ENCODE measurements at places on chromosomes 5 and 9.

DNA sequence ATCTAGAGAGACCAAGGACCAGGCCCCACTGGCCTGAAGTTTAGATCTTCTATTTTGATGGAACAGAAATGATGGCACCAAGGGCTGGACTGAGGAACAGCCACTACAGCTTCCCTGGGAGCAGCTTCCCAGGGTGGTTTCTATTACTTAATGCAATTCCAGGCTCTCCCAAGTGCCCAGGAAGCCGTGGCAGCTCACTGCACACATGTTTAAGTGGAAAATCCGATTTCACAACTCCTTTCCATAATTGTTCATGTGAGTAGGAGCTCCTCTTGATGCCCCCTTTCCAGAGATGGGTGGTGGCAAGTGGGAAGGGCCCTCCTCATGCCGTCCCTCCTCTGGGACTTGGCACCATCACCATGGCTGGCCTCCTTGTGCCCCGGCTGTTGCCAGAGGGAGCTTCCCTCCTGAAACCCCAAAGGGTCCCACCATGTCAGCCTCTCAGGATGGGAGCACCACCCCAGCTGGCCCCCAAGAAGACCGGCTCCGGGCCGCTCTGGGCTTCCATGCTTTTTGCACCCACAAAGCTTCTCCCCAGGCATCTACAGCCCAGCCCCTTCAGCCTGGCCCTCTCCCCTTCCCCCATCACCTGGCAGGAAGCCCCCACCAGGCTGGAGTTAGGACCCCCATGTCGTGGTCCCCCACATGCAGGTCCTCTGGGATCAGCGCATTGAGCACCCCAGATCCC, 9.1 kb upstream of the UBAC1 start:
- H3K27me3 ChIP-seq = peaks cover 2% of the 10 kb centered on the region
- no peak overlapping the region for H3K4me3 ChIP-seq
- DNase-seq = no peak
- H3K4me1 ChIP-seq = peaks cover 16% of the 10 kb centered on the region
- no peak overlapping the region for H3K27ac ChIP-seq

DNA sequence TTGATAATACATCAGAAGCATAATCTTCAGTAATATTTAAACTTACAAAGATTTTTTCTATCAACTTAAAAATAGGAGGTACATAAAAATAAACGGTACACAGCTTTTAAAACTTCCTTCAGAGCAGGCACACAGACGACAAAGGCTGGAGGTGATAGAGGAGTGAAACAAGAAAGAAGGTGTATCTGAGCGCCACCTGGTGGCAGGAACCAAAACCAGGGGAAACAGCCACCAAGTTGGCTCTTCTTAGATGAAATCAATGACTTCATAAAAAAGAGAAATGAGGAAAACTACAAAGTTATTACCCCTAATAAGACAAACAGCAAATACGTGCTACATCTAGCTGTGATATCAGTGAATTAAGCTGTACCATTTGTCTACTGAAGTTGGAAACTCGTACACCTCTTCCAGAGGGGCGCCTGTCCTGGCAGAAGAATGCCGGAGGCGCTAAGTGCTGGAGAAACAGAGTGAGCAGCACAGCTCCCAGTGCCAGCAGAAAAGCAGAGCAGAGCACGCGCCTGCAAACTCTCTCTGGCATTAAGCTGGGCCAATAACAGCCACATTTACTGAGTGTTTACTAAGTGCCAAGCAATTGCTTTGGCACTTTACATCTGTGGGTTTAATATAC, 85.9 kb downstream of the SETX start:
- peaks cover 21% of the 10 kb centered on the region for H3K4me1 ChIP-seq
- DNase-seq = peak; percentile 79
- H3K36me3 ChIP-seq = peaks cover 90% of the 10 kb centered on the region

- H3K36me3 ChIP-seq = no peaks in the 10 kb centered on the region
- H3K4me1 ChIP-seq = peaks cover 16% of the 10 kb centered on the region
- H3K4me3 ChIP-seq = no peak overlapping the region
- no peak overlapping the region for H3K27ac ChIP-seq
- H3K27me3 ChIP-seq = no peaks in the 10 kb centered on the region
Measured at GRCh38 chr5:174459071-174459702, 265.2 kb upstream of the MSX2 start.

DNA sequence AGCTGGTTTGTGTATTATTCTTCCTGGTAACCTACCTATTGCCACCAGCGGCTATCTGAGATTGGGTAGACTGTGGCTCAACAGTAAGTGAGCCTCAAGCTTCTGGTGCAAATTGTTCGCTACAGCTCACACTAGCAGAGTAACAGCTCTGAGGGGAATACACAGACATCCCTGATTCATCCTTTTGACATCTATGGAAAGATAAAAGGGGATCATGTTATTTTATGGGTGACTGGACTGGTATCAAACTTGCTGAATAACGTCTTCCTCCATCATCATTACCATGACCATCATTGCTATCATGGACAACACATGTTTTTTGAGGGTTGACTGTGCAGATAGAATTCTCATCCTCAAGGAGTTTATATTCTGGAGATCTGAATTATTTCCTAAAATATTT, 129.6 kb downstream of the PIK3R1 start:
- H3K4me3 ChIP-seq = no peak overlapping the region
- H3K36me3 ChIP-seq = no peaks in the 10 kb centered on the region

- no peak for DNase-seq
- H3K27ac ChIP-seq = no peak overlapping the region
- H3K4me1 ChIP-seq = peaks cover 8% of the 10 kb centered on the region
- H3K36me3 ChIP-seq = peaks cover 73% of the 10 kb centered on the region
- H3K4me3 ChIP-seq = no peak overlapping the region
Measured at GRCh38 chr5:149833116-149833827, 103.2 kb downstream of the PPARGC1B start.

GRCh38 chr9:71364186-71364955, 242.9 kb upstream of the TRPM3 start:
- H3K4me1 ChIP-seq = no peaks in the 10 kb centered on the region
- DNase-seq = no peak
- H3K36me3 ChIP-seq = no peaks in the 10 kb centered on the region

- H3K4me1 ChIP-seq = peaks cover 32% of the 10 kb centered on the region
- peak; percentile 71 for DNase-seq
- no peaks in the 10 kb centered on the region for H3K27me3 ChIP-seq
- no peaks in the 10 kb centered on the region for H3K36me3 ChIP-seq
- peak overlapping the region; percentile 49 for H3K4me3 ChIP-seq
Measured at GRCh38 chr9:129208207-129209032, 30.4 kb upstream of the IER5L start.

DNA sequence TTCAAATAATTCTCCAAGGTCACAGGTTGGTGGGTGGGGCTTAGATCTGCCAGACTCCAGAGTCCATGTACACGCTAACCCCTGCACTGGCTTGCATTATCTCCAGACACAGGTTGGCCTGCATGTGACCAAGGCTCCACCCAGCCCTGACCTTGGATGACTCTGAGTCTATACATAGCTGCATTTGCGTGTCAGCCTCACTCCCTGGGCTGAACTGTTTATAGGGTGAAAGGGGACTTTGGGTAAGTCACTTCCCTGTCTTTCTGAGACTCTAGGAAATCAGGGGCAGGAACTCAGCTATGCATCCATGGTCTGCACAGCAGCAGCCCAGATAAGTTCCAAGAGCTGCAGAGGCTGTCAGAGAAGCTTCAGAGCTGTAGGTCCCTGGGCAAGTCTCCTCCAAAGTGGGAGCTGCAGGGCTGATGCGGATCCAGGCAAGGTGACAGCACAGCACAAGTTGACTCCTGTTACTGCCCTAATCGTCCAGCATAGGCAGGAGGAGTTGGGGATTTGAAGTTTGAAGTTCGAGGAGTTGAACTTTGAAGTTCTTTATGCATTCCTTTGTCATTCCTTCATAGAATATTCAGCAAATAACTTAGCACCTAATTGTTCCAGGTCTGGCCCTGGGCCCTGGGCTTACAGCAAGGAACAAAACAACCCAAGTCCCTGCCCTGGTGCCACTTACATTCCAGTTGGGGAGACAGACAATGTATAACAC, 53.4 kb downstream of the SLC22A5 start:
- H3K27me3 ChIP-seq = no peaks in the 10 kb centered on the region
- H3K4me1 ChIP-seq = peaks cover 96% of the 10 kb centered on the region
- H3K27ac ChIP-seq = peak overlapping the region; percentile 79
- no peak overlapping the region for H3K4me3 ChIP-seq

- no peaks in the 10 kb centered on the region for H3K36me3 ChIP-seq
- H3K27ac ChIP-seq = no peak overlapping the region
- H3K27me3 ChIP-seq = no peaks in the 10 kb centered on the region
- no peaks in the 10 kb centered on the region for H3K4me1 ChIP-seq
- DNase-seq = no peak
- no peak overlapping the region for H3K4me3 ChIP-seq
Measured at GRCh38 chr5:92313385-92313784, 930.3 kb upstream of the ARRDC3 start.

DNA sequence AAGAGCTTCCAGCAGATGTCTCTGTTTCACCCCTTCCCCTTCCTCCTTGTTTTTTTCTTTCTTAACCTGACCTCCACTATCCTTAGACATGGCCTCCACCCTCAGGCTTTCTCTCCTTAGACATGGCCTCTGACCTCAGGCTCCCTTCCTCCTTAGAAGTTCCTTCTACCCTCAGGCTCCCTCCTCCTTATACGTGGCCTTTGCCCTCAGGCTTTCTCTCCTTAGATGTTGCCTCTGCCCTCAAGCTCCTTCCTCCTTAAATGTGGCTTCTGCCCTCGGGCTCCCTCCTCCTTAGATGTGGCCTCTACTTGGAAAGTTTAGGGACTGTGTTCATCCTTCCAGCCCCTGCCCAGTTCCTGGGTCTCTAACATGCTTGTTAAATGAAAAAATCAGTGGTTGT, 180.4 kb upstream of the S1PR3 start:
- no peak for DNase-seq
- peaks cover 73% of the 10 kb centered on the region for H3K27me3 ChIP-seq
- H3K27ac ChIP-seq = no peak overlapping the region
- no peaks in the 10 kb centered on the region for H3K4me1 ChIP-seq
- no peaks in the 10 kb centered on the region for H3K36me3 ChIP-seq

GRCh38 chr9:38112049-38112448, 43.0 kb upstream of the SHB start:
- DNase-seq = no peak
- H3K4me1 ChIP-seq = no peaks in the 10 kb centered on the region
- H3K27me3 ChIP-seq = peaks cover 35% of the 10 kb centered on the region
- no peak overlapping the region for H3K27ac ChIP-seq

Data from activated T-cell treated with anti-CD3 and anti-CD28 coated beads, Interleukin-2, amount 50 U/mL, for 24 hours (primary cell).